ENCODE measurements at places on chromosomes 13 and 19.

- DNase-seq, result no peak
Measured at GRCh38 chr13:29571876-29572570, 23.5 kb downstream of the SLC7A1 start.

GRCh38 chr13:34346626-34347025 is 528.7 kb downstream of the RFC3 start:
- no peak for DNase-seq

DNA sequence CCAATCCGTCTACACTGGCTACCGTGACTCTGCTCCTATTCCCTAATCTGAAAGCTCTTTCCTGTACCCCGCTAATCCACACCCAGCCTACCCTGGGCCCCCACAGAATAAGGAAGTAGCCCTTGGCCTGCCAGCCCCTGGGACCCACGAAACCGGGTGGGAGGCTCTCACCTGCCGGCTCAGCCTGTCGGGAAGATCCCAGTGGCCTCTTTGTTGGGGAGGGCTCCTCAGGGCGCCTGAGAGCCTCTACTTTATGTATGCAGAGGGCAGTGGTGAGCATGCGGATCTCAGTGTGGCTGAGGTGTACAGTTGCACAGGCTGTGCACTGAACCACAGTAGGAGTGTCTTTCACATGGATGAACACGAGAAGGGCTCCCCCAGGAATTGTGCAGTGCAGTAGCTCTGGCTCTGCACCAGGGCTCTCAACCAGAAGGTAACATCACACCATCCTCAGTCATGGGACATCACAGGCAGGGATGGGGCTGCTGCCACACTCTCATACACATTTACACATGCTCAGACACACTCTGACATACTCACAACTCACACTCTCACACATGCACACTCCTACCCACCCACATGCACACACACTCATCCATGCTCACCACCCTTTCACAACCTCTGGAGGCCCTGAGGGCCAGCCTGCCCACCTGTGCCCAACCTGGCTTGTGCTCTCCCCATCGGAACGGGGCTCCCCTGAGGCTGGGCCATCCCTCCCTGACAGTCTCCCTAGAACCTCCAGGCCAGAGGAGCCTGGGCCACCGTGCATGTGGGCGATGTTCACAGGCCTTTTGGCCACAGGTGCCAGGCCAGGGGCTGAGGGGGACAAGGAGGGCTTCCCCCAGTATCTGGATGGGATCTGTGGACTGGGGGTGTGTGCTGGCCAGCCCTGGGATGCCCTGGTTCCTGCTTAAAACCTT is 135.0 kb downstream of the URI1 start:
- no peak for DNase-seq

DNA sequence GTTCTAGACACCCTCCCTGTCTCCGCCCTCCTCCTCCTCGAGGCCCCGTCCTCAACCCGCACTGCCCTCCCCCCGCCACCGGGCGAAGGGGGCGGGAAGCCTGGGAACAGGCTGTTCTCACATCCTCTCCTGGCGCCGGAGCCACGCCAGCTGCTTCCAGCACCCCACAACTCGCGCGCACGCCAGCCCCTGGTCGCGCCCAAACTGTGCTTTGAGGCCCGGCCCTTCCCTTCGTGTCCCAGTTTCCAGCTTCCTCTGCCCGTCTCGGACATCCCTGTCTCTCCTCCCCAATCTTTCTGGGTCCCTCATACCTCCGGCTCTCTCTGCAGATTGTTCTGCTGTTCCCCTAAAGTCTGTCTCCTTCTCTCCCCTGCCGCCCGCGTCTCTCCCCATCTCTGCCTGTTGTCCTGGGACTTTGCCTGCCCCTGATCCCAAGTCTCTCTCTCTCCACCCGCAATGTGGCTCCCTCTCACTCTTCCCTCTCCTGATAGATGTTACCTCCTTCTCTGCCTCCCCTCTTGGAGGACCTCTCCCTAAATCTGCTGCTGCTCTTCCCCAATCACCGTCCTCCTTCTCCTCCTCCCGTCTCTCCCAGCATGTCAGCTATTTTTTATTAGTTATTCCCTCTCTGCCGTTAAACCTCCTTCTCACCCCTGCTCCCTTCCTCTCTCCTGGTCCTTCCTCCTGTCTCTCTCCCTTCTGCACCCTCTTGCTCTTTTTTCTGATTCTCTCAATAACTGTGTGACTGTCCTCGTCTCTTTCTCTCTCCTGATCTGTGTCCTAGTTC is 14.2 kb downstream of the DPF1 start:
- DNase-seq, result peak; percentile 48

- DNase-seq, result no peak
Measured at GRCh38 chr13:99255271-99255670, 2.9 kb downstream of the GPR18 start.

- no peak for DNase-seq
Measured at GRCh38 chr13:79496188-79496587, 15.2 kb downstream of the NDFIP2 start.

- no peak for DNase-seq
Measured at GRCh38 chr19:40365613-40366401, 17.3 kb downstream of the PLD3 start.

- no peak for DNase-seq
Measured at GRCh38 chr19:17259118-17259780, 5.3 kb downstream of the USHBP1 start.

- no peak for DNase-seq
Measured at GRCh38 chr13:98221234-98221633, 44.2 kb upstream of the RNF113B start.

DNA sequence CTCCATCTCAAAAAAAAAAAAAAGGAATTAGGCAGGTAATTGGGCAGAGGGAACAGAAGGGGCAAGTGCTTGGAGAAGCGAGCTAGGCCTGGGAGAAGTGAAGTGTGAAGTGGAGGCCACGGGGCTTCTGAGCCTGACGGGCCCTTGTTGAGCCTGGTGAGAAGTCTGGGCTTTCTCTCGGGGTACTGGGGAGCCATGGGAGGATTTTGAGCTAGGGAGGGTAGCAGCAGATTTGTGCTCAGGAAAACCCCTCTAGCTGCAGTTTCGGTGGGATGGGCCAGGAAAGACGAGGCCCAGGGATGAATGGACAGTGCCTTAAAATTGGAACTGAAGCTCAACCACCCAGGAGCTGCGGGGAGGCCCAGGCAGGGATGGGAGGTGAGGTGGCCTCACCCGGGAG is 8.0 kb downstream of the POLR1G start:
- no peak for DNase-seq

GRCh38 chr19:13252569-13253335 is 102.5 kb downstream of the IER2 start:
- DNase-seq, result no peak
